ENCODE measurements at places on chromosomes 1 and 21.

- no peak for DNase-seq
Measured at GRCh38 chr1:40820251-40820797, 36.7 kb downstream of the KCNQ4 start.

DNA sequence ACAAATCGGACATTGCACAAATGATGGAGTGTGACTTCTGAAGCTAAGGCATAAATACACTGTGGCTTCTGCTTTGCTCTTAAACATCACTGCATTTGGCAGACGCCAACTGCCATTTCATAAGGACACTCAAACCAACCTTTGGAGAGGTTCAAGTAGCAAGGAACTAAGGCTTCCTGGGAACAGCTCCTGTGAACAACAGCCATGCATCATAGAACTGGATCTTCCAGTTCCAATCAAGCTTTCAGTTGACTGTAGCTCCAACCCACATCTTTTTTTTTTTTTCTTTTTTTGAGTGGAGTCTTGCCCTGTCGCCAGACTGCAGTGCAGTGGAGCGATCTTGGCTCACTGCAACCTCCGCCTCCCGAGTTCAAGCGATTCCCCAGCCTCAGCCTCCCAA, 10.7 kb upstream of the HUNK start:
- no peak for DNase-seq

GRCh38 chr1:231729544-231729943, 103.0 kb downstream of the DISC1 start:
- DNase-seq, result no peak

DNA sequence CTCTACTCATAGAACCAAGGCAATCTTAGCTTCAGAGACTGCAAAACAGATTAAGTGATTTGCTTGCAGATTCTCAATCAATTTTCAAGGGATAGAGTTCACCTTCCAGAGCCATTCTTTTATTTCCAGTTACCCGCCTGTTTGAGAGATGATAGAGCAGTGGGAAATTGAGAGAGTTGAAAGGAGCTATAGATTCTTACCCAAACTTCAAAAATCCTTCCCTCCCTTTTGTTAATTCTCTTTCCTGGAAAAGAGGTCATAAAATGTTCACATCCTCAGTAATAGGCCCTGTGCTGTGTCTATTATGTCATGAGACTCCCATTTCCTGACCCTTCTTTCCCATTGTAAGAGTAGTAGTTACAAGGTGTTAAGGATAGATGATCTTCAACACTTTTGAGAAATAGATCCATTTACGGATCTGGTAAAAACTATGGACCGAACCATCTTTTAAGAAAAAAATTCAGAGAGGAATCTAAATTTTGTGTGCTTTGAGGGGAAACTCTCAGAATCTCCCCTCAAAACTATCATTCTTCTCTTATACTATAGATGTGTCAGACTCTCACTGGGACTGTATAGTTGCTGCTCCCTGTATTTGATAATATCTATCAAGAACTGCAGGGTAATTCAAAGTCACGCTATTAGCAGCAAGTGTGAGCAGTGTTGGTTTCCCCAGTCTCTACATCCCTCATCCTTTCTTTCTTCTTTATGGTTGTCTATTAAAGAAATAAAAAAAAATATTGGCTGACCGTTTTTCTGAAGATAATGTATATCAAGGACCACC, 8.0 kb downstream of the RGS4 start:
- no peak for DNase-seq

- no peak for DNase-seq
Measured at GRCh38 chr1:55067022-55067778, 27.9 kb downstream of the PCSK9 start.

DNA sequence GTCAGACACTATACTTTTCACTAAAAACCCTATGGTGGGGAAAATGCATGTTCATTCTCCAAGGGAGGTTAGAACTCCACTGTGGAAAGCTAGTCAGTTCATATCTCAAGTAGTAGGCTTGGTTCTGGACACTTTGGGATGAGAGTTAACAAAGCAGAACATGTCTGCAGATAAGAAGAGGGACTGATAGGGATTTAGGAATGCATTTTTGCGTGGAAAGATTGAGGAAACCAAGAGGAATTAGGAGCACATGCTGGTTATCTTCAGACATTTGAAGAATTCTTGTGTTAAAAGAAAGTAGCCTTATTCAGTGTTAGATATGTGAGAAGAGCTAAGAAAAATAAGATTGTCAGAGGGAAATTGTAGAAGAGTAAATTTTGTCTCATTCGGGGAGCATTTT, 1.2 kb upstream of the GRIK1 start:
- DNase-seq, result no peak

DNA sequence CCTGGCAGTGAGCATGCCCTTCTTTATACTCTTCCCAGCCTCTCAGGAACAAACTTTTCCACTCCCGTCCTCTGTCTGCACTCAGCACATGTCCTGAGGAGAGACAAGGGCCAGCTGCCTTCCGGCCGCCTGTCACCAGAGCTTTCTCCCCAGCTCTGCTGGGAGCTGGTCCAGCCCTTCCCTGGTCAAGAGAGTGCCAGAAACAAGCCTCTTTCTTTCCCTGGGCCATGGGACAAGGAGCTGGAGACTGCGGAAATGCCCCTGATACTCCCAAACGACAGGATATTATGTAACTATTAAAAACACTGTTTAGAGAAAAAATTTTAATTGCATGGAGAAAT, 10.4 kb downstream of the LAMB3 start:
- no peak for DNase-seq

- DNase-seq, result no peak
Measured at GRCh38 chr1:92447033-92447681, 39.6 kb downstream of the GFI1 start.

DNA sequence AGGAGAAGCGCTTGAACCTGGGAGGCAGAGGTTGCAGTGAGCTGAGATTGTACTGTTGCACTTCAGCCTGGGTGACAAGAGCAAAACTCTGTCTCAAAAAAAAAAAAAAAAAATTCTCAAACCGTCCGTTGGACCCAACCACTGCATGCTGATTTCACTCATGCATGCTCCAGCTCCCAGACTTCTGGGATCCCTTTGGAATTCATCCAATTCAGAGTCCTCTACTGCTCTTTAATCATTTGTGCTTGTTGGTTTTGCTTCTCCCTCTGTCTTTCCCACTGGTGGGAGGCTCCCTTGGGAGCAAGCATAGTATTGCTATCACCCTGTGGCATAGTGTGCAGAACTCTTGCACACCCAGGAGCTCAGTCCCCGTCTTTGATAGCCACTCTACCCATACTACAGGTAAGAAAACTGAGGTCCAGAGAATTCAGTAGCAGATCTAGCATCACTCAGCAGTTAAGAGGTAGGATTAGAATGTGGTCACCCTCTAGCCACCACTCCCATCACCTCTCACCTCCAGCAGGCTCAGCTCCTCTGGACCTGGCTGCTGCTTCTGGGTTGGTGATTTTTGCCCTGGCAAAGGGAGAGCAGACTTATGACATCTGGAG, 3.1 kb upstream of the LMNA start:
- no peak for DNase-seq

GRCh38 chr1:198443365-198444233, 96.9 kb downstream of the ATP6V1G3 start:
- peak; percentile 70 for DNase-seq

- peak; percentile 15 for DNase-seq
Measured at GRCh38 chr1:86387916-86388627, 8.1 kb downstream of the ODF2L start.

DNA sequence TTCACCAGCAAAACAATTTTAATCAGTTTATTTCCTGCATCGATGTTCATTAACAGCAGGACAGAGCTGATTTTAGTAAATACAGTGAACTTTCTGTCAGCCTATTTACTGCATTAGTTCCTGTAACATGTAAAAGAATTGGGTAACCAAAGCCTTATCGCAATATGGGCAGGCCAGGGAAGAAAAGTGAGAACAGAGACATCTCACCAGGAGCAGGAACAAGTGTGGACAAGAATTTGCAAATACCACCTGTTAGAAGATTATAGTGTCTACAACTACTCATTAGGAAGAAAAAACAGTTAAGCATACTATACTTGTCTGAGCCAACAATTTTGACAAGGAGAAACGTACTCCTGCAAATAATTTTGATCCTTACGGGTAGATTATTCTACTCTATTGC, 1293.9 kb downstream of the PLA2G4A start:
- DNase-seq, result no peak

GRCh38 chr1:45359882-45360513, 19.8 kb upstream of the MUTYH start:
- DNase-seq, result peak; percentile 34

GRCh38 chr1:11563560-11564069, 84.7 kb downstream of the DISP3 start:
- DNase-seq, result no peak

- DNase-seq, result no peak
Measured at GRCh38 chr1:47433477-47434050, 4.3 kb upstream of the FOXD2 start.

GRCh38 chr1:39131940-39132339, 72.6 kb upstream of the MACF1 start:
- DNase-seq, result no peak

DNA sequence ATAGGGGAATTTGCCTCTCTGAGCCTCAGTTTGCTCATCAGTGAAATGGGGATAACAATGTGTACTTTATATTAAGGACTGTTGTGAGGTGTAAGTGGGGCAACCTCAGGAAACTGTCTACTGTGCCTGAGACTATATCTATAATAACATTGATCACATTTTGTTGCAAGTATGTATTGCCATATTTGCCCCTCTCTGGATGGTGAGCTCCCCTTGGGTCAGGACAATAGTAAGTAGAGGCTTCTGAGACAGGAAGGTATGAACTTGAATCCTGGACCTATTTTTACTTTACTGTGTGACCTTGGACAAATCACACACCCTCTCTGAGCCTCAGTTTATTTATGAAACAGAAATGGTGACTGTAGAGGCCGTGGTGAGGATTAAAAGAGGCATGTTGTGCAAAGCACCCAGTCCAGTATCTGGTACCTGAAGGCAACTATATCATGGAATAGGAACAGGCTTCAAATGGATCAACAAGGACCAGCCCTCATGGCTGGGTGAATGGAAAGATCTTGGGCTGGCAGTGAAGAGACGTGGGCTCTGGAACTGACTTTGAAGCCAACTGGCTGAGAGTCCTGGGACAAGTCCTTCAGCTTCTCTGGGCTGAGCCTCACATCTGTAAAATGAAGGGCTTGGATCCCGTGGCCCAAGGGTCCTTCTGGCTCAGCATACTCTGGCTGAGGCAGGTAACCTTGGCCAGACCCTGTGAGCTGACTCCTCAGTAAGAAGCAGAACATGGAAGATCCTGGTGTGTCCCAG, 35.0 kb upstream of the ID3 start:
- no peak for DNase-seq

DNA sequence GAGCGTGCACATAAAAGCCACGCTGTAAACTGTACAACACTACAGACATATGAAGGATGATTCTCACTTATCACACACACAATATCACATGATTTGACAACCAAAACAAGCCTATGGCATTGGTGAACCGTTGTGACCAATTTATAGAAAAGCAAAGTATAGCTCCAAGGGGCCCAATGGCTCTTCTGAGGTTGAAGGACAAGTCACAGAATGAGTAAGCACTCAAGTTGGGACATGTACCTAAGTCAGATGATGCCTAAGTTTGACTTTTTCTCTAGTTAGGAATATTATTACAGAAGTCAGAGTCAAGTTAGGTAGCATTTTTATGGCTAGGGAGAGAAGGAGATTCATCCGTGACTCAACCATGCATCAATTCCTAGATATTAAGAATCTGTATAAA, 45.7 kb downstream of the PLPP3 start:
- no peak for DNase-seq
